ENCODE measurements at places on chromosomes 6 and 20.

GRCh38 chr20:35001596-35002362 lies 46.1 kb downstream of the MYH7B start:
- DNase-seq = no peak

DNA sequence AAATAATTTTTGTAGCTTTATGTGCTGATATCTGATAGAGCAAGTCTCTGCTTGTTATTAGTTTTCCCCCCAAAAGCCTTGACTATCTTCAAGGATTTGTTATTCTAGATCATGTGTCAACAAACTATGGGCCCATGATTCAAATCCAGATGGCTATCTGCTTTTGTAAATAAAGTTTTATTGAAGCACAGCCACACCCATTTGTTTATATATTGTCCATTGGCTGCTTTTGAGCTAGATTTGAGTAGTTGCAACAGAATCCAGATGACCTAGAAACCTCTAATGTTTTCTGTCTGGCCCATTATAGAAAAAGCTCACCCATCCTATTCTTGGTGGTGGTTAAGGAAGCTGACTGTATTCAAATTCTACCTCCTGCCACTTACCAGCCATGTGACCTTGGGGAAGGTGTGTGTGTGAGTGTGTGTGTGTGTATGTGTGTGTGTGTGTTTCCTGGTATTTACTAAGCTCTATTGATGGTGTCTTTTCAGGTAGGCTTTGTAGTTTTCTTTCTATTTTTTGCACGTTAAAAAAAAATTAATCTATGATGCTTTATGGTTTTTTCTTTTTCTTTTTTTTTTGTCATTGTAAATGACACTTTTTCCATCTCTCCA lies 1.3 kb upstream of the GTSF1L start:
- no peak for DNase-seq

DNA sequence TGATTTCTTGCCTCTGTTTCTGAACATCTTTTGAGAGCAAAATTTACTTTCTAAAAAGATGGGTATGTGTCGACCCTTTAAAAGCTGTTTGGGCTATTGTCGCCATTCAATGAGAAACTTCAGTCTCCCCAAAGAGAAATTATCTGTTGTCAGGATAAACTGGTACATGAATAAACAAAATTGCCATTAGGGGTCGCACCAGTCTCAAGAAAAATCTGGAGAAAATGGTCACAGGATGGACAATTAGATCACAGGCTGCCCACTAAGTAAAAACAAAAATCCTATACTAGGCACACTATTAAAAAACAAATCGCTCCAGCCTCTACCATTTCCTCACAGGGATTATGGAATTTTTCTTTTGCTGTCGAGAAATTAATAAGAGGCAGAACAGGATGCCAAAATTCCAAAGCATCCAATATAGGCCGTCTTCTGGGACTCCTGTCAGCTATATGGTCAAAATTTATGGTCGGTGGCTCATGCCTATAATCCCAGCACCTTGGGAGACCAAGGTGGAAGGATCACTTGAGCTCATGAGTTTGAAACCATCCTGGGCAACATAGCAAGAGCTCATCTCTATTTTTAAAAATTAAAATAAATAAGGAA lies 5.5 kb upstream of the HLA-E start:
- DNase-seq = no peak

GRCh38 chr6:46513533-46513932 lies 22.3 kb upstream of the RCAN2 start:
- no peak for DNase-seq

DNA sequence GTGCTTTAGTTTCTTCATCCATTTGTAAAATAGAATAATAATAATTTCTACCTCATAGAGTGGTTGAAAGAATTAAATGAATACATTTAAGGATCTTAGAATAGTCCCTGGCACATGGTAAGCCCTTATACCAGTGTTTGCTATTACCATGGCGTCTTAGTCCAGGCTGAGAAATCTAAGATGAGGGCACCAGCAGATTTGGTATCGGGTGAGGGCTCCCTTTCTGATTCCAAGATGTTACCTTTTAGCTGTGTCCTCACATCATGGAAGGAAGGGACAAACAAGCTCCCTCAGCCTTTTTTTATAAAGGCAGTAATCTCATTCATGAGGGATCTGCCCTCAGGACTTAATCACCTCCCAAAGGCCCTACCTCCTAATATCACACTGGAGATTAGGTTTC lies 123.9 kb upstream of the FOXO3 start:
- DNase-seq = no peak

- no peak for DNase-seq
Measured at GRCh38 chr6:35483062-35483461, 13.8 kb downstream of the TEAD3 start.

Measured in iPS DF 19.7 (cell line).